Karpas-422 (cell line): ENCODE measurements at places on chromosomes 5 and 9.
A peak's percentile ranks its signal among the peaks of the same experiment; 100 is the strongest.

GRCh38 chr5:53568871-53569270 lies 8.4 kb downstream of the NDUFS4 start:
- H3K27ac ChIP-seq: no peak overlapping the region
- no peak overlapping the region for H3K4me3 ChIP-seq
- H3K27me3 ChIP-seq: no peaks in the 10 kb centered on the region

DNA sequence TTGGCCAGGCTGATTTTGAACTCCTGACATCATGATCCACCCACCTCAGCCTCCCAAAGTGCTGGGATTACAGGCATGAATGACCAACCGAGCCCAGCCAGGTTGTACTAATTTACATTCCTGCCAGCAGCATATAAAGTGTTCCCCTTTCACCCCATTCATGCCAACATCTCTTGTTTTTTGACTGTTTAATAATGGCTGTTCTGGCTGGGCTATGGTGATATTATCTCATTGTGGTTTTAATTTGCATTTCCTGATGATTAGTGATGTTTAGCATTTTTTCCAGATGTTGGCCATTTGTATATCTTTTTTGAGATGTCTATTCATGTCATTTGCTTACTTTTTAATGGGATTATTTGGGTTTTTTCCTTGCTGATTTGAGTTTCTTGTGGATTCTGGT lies 87.3 kb downstream of the INVS start:
- peaks cover 6% of the 10 kb centered on the region for H3K4me1 ChIP-seq
- no peak for DNase-seq
- no peak overlapping the region for H3K4me3 ChIP-seq

GRCh38 chr5:144026286-144026685 lies 144.2 kb downstream of the YIPF5 start:
- no peak for DNase-seq
- H3K27ac ChIP-seq: no peak overlapping the region
- no peaks in the 10 kb centered on the region for H3K27me3 ChIP-seq
- H3K4me3 ChIP-seq: no peak overlapping the region

DNA sequence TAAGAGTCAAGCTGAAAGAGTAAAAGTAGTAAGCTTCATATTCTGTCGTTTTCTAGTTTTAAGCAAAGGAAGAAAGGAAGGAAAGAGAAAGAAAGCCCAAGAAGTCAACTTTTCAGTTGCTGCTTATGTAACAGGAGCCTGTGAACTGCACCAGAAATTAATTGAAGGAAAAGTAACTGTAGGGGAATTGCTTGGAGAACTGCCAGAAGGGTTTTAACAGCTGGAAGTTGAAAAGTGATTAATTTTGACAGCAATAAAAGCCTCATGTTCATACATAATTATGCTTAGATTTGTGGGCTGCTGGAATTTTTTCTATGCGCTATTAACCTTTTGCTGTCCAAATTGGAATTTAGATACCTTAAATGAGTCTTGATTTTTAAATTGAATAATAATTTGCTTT lies 255.7 kb downstream of the ENC1 start:
- H3K36me3 ChIP-seq: no peaks in the 10 kb centered on the region
- DNase-seq: no peak

DNA sequence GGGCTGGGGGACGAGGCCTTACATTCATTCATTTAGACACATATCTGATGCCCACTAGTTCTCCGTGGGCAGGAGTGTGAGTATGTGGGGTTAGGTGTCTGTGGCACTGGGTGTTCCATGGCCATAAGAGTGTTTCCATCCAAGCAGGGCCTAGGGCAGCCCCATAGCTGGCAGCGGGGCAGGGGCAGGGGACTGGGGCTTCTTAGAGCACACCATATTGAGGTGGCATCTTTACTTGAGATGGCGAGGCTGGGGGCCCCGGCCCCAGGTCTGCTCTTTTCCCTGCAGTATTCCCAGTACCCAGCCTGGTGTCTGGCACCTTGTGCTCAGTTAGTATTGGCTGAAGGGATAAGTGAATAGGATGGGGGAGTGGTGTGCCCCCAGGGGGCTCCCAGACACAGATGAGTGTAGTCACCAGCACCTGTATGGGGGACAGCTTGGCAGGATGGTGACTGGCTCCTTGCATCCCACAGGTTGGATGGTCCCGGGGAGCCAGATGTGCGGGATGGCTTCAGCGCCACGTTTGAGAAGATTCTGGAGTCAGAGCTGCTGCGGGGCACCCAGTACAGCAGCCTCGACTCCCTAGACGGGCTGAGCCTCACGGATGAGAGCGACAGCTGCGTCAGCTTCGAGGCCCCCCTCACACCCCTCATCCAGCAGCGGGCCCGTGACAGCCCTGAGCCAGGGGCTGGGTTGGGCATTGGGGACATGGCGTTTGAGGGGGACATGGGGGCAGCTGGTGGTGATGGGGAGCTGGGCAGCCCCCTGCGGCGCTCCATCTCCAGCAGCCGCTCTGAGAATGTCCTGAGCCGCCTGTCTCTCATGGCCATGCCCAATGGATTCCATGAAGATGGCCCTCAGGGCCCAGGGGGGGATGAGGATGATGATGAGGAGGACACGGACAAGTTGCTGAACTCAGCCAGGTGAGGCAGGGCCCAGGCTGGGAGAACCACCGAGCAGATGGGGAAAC lies 17.5 kb downstream of the PSD2 start:
- DNase-seq: no peak
- H3K27ac ChIP-seq: no peak overlapping the region
- H3K36me3 ChIP-seq: no peaks in the 10 kb centered on the region
- H3K27me3 ChIP-seq: no peaks in the 10 kb centered on the region
- no peaks in the 10 kb centered on the region for H3K4me1 ChIP-seq
- no peak overlapping the region for H3K4me3 ChIP-seq

- no peak overlapping the region for H3K4me3 ChIP-seq
- DNase-seq: no peak
- no peak overlapping the region for H3K27ac ChIP-seq
- no peaks in the 10 kb centered on the region for H3K36me3 ChIP-seq
These were observed 682.4 kb downstream of the MAT2B start for GRCh38 chr5:164187785-164188184.

DNA sequence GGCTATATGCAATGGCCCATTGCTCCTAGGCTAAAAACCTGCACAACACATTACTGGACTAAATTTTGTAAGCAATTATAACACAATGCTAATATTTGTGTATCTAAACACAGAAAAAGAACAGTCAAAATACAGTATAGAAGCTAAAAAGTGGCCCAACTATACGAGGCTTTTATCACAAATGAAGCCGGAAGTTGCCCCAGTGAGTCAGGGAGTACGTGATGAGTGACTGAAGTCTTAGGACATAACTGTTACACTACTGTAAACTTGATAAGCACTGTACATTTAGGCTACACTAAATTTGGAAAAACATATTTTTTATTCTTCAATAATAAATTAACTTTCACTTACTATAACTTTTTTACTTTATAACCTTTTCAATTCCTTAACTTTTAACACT lies 105.2 kb upstream of the PRR16 start:
- no peaks in the 10 kb centered on the region for H3K4me1 ChIP-seq
- H3K27ac ChIP-seq: no peak overlapping the region
- no peaks in the 10 kb centered on the region for H3K36me3 ChIP-seq
- DNase-seq: no peak

DNA sequence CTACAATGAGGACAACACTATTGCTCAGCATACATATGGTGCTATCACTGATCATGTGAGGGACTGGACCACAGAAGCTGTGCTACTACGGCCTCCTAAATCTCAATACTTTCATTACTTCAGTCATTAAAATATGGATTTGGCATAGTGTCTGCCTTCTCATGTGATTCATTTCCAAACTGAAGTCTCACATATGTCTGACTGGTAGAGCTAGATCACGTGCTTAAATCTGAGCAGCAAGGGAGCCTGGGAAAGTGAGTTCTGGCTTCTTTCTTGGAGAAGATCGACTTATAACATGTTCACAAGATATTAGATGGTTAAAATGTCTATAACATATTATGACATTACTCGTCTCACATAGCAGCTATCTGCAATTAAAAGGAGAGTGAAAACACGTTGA lies 8.3 kb downstream of the KIF4B start:
- H3K4me1 ChIP-seq: no peaks in the 10 kb centered on the region
- peak; percentile 48 for DNase-seq
- H3K4me3 ChIP-seq: no peak overlapping the region
- no peaks in the 10 kb centered on the region for H3K27me3 ChIP-seq
- H3K27ac ChIP-seq: no peak overlapping the region
- H3K36me3 ChIP-seq: no peaks in the 10 kb centered on the region

GRCh38 chr5:157529002-157529401 lies 46.6 kb downstream of the ADAM19 start:
- H3K4me3 ChIP-seq: no peak overlapping the region
- no peaks in the 10 kb centered on the region for H3K27me3 ChIP-seq
- no peaks in the 10 kb centered on the region for H3K4me1 ChIP-seq
- H3K36me3 ChIP-seq: no peaks in the 10 kb centered on the region

GRCh38 chr5:9207817-9208418 lies 338.0 kb downstream of the SEMA5A start:
- H3K27ac ChIP-seq: no peak overlapping the region
- H3K4me3 ChIP-seq: no peak overlapping the region
- H3K27me3 ChIP-seq: no peaks in the 10 kb centered on the region
- no peaks in the 10 kb centered on the region for H3K36me3 ChIP-seq

DNA sequence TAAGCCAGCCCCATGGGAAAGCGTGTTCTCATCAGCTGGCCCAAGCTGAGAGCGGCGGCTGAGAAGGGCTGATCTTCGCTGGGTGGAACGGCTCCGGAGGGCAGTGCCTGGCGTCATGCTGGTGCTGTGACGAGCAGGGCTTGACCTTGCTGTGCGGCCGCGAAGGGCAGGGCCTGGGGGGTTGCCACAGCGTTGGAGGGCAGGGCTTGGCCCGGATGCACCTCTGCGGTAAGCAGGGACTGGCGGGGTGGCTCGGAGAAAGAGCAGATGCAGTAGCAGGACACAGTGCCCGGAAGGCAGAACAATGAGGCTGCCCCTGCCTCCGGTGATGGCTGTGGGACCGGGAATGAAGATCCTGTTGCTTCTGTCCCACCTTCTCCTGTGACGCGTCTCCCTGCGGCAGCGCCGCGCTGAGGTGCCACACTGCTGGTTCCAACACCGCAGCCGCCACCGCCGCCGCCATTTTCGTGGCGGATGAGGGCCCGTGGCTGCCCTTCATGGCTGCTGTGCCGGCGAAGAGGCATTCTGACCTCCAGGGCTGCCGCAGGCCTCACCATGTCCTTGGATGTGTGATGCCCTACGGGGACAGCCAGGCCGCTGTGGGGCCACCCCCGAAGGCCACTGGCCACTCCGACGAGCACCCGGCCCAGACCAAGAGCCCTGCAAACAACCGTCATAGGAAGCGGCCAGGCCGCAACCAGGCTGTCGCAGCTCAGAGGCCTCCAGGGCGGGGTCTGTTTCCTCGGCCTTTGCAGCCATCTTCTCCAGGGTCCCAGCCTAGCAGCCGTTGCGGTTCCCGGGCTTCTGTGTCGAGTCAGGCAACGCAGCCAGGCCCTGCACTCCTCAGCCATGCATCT lies 890.5 kb upstream of the CTNND2 start:
- H3K36me3 ChIP-seq: no peaks in the 10 kb centered on the region
- no peaks in the 10 kb centered on the region for H3K27me3 ChIP-seq
- H3K4me1 ChIP-seq: no peaks in the 10 kb centered on the region
- H3K4me3 ChIP-seq: no peak overlapping the region

DNA sequence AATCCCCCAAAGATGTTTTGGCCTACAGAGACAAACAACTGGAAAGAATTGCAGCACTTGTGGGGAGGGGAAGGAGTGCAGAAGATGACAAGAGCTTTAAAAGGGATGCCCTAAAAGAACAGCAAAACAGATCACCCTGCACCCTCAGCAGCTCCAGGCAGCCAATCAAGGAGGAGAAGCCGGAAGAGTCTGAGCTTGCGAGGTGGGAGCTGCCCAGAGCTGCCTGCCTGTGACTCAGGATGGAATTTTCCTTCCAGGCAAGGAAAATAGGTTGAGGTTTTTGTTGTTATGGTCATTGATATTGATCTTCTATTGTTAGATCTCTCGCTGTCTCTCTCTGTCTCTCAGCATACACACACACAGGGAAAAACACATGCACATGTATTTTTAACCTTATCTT lies 70.3 kb upstream of the MAP1B start:
- H3K27me3 ChIP-seq: no peaks in the 10 kb centered on the region
- H3K4me1 ChIP-seq: no peaks in the 10 kb centered on the region

- H3K4me1 ChIP-seq: no peaks in the 10 kb centered on the region
- DNase-seq: no peak
These were observed 365.4 kb downstream of the ARL15 start for GRCh38 chr5:53944981-53945380.

DNA sequence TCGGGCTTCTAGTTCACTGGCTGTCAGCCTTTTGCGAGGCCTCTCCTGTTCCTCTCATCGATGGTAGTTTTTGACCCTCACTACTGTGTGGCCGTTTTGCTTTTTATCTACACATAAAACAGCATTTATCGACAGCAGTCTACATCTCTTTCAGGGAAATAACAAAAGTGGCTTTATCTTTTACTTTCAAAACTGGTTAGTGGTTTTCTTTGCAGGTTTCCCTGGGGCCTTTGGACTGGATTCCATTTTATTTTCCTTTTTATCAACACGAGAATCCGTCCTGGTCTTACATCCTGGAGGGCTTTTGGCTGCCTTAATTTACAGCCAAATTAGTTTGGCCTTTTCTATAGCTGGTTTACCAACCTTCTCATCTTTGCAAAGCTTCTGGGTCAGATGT lies 793 bp upstream of the PKD2L2 start:
- no peak overlapping the region for H3K27ac ChIP-seq
- no peak for DNase-seq
- peaks cover 22% of the 10 kb centered on the region for H3K4me1 ChIP-seq
- H3K27me3 ChIP-seq: no peaks in the 10 kb centered on the region
- H3K4me3 ChIP-seq: peak overlapping the region; percentile 76
- no peaks in the 10 kb centered on the region for H3K36me3 ChIP-seq

- peaks cover 40% of the 10 kb centered on the region for H3K36me3 ChIP-seq
- no peaks in the 10 kb centered on the region for H3K27me3 ChIP-seq
- H3K4me1 ChIP-seq: peaks cover 10% of the 10 kb centered on the region
- H3K4me3 ChIP-seq: no peak overlapping the region
These were observed 31.6 kb upstream of the ZDHHC11B start for GRCh38 chr5:816176-816575.

DNA sequence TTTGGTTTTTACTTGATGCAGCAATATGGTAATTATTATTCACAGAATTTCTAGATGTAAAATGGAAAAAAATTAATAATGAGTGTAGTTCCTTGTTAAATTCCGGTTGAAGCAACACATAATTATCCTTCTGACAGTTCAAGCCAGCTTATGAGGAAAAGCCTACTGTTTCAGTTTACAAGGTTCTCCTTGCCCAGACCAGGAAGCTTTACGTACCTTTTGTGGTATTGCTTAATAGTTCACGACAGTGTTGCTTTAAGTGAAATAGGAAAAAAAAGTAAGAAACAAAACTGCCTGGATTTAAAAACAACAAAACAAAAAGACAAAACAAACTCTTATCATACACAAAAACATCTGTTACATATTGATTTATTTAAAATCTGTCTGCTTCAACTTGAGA lies 547.3 kb upstream of the C9orf72 start:
- no peak overlapping the region for H3K4me3 ChIP-seq
- H3K4me1 ChIP-seq: no peaks in the 10 kb centered on the region
- DNase-seq: no peak
- no peaks in the 10 kb centered on the region for H3K36me3 ChIP-seq
- no peak overlapping the region for H3K27ac ChIP-seq
